SW 1271 (cell line): ENCODE measurements at places on chromosomes 12 and 14.

DNA sequence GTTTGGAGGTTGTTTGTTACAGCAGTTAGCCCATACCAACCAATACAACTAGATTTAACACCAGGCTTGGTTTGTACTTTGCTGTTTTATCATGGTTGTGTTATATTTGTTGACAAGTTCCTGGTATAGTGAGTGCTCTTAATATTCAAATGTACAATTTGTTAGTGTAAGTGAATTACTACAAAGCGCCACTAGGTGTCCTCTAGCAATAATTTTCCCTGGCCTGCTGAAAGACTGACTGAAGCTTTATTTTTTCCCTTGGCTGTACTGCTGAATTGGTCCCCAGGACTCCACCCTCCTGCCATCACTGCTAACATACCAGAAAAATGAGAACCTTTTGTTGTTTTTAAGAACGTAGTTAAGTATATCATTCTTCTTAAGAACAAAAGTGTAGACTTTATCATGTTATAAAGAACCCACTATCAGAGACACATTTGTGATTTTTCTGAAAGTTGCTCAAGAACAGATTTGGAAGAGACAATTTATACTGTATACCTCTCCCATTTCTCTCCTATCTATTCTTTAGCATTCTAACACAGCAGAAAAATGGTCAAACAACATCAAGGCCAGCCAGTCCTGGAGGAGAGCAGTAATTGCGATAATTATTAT, 75.3 kb upstream of the FAR2 start:
- DNase-seq = peak; percentile 57

DNA sequence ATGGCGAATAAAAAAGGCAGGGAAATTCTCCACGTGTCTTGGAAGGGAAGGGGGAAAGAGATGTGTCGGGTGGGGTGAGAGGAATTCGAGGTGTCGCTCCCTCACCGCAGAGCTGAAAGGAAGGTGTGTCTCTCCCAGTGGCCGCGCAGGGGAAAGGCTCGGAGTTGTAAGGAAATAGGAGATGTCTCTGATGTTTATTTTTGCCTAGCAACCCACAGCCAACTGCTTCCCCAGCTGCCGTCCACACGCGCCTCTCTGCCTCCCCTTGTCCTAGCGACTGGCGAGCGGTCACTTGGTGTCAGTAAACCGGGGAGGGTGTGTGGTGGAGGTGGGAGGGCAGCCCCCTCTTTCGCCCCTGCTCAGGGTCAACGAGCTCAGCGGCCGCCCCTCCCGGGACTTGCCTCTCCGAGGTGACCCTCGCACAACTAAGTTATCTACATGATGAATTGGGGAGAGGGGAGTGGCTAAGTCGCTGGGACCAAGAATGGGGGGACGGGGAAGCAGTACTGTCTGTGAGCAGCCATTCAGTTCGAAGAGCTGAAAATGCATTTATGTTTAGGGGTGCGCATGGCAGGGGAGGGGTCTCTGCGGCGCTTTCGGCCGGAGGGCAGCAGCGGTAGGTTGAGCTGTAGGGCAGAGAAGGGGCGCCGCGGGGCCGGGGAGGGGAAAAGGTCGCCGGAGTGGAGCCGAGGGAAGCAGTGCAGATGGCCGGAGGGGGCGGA, 585 bp upstream of the DYRK2 start:
- DNase-seq = peak; percentile 46

GRCh38 chr14:39109893-39110715, 4.0 kb upstream of the GEMIN2 start:
- DNase-seq = no peak

DNA sequence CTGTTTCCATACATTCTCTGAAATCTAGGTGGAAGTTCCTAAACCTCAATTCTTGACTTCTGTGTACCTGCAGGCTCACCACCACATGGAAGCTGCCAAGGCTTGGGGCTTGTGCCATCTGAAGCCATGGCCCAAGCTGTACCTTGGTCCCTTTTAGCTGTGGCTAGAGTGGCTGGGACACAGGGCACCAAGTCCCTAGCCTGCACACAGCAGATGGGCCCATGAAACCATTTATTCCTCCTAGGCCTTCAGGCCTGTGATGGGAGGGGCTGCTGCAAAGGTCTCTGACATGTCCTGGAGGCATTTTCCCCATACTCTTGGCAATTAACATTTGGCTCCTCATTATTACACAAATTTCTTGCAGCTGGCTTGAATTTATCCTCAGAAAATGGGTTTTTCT, 40.0 kb upstream of the COCH start:
- DNase-seq = no peak

GRCh38 chr12:497501-498160, 37.9 kb downstream of the B4GALNT3 start:
- no peak for DNase-seq

DNA sequence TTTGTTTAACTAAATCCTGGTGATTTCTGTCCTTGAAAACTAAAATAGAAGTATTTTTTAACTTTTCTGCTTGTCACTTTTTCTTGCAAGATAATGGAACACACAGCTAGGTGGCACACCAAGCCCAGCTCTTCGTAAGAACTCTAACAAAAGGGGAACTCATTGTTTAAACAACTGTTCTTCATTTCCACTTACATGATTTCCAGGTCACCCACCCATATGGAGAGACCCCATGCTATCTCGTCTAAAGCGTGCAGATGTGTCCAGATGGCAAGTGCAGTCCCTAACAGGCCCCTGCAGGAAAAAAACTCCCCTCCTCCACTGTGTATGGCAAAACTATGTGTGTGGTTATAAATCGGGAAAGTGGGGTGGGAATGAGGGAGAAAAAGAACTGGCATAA, 43.3 kb upstream of the NT5DC3 start:
- DNase-seq = no peak

DNA sequence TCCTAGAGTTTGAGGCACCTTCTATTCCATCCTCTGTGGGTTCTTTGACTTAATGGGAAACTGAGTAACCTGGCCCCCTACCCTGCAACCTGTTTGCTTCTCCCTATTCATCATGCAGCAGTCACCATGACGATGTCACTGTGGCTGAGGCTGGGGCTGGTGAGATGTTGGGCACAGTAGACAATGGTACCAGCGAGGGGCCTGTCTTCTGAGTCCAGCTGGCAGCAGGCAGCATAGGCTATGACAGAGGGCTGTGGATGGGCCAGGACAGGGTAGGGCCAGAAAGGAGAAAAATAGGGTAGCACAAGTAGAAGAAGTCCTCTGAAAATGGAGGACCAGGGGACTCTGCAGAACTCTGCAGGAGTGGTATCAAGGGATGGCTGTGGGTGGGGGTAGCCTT, 2.0 kb downstream of the CIROP start:
- no peak for DNase-seq

DNA sequence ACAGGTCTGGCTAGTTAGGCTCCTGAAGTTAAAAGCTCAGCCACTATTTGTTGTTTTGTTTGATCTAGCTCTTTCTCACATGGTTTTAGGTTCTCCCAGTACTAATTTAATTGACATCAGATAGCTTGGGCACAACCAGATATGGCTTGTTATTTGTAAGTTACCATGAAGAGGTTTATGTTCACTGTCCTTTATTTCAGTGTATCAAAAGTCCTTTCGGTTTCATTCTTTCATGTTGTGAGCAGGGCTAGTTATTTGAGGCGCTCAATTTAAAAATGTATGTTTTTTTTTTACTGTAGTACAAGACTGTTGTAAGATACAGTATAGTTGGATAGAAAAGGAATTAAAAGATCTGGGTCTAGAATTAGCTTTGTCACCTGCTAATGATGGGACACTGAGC, 7.0 kb downstream of the GPX2 start:
- DNase-seq = no peak

- no peak for DNase-seq
Observed at GRCh38 chr14:32472076-32472475, 143.0 kb downstream of the AKAP6 start.

GRCh38 chr12:13816394-13816793, 165.0 kb downstream of the GRIN2B start:
- no peak for DNase-seq

- no peak for DNase-seq
Observed at GRCh38 chr14:31582836-31583452, 21.7 kb downstream of the NUBPL start.

GRCh38 chr14:22370084-22370847, 218.8 kb downstream of the DAD1 start:
- no peak for DNase-seq

- DNase-seq = no peak
Observed at GRCh38 chr14:54094765-54095164, 138.1 kb upstream of the BMP4 start.

- DNase-seq = no peak
Observed at GRCh38 chr12:113575386-113575785, 103.7 kb upstream of the LHX5 start.

GRCh38 chr12:93727195-93727811, 50.1 kb downstream of the CRADD start:
- no peak for DNase-seq

- DNase-seq = no peak
Observed at GRCh38 chr14:75720842-75721498, 59.9 kb downstream of the TTLL5 start.

DNA sequence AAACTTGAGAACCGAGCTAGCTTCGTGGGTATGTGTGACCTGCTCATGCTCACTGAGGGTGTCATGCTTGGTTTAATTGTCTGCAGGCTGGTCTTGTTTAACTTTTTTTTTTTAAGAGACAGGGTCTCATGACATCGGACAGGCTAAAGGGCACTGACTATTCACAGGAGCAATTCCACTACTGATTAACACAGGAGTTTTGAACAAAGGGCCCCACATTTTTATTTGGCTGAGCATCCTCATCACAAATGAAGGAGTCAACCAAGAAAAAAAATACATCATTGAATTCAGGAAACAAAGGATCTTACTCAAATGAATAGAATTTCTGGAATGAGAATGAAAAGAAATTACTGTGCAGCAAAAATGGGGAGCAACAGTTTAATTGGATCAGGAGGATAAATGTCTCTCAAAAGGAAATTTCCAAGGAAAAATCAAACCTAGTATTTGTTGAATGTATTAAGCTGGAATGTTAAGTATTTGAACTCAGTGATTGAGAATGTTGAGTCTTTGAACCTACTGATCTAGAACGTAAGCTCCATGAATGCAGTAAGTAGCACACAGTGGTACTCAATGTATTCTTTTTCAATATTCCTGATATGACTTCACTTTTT, 20.8 kb upstream of the PYROXD1 start:
- DNase-seq = no peak

DNA sequence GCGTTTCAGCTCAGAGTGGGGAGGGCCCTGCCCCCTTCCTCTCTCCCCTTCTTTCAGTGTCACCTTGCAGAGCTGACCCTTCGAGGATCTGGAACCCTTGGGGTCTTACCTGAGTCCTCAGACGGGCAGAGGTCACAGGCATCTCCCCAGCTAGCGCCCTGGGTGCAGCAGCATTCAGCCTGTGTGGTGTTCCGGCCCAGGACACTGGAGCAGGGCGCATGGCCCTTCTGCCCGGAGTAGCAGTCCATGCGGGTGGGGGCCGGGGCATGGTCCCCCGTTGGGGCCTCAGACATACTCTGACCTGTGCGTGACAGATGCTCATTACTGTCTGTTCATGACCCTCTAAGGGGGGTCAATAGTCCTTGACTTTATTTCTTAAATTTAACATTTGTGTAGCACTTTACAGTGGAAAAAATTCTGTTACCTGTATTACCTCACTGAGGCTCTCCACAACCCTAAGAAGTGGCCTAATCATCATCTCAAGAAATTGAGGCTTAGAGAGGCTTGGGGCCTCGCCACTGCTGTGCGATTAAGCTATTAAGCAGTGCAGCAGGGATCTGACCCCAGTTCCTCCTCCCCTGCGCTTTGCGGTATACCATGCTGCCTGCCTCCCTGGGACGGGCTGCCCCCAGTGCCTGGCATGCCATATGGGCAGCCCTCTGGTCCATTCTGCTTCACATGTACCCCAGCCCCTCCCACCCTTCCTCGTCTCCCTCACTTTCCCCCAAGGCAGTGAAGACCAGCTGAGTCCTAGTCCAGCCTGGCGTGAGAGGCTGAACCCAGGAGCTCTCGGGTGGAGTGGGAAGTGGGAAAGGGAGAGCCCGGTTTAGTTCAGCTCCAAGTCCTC, 11.5 kb downstream of the ISCA2 start:
- DNase-seq = no peak

- DNase-seq = no peak
Observed at GRCh38 chr12:130375296-130376287, 37.9 kb downstream of the PIWIL1 start.

DNA sequence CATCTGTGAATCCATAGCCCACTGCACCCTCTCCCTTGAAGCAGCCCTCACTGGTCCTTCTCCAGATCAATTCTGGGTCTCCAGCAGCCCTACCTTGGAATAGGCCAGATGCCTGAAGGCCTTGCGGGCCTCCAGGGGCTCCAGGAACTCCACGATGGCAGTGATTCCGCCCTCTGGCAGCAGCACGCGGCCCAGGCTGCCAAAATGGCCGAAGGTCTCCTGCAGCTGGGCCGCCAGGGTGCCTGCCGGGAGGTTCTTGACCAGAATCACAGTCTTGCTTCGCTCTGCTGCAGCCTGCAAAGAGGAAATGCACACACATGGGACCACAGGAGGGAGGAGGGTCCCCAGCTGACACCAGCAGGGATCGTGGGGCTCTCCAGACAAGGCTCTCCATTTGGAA, 26.3 kb downstream of the RBM19 start:
- DNase-seq = no peak

DNA sequence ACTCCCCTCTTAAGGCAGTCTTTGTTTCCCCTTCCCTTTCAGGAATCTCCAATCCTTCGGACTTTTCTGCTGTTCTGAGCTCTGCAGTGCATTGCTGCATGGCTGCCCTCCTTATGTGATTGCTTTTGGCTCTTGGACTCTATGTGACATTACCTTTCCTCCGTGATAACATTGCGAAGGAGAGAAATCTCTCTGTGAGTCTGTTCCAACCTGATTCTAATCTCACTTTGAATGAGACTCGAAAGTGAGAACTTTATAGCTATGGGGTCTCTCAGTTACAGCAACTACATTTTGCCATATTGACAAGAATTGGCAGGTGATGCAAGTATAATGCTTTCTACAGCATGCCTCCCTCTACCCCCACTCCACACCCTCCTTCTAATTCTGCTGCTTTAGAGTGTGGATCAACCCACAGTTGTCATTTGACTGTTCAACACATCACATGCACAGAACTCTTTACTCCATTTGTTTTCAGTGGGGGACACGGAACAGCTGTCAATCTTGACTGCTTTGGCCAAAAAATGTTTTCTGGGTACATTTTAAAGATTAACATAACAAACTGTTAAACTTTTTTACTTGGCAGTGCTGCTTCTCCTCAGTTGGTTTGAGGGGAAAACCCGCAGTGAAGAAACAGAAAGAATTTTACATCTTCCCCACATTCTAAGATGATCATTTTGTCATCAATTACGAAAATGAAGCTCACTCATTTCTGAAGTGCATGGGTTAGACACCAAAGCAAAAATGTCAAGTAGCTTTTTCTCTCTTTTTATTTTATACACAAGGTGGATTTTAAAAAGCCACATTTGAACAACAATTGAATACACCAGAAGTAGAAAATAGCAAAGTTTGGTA, 125.5 kb upstream of the RMST start:
- no peak for DNase-seq
